H54 (cell line): ENCODE measurements at places on chromosomes 13 and 19.
A peak's percentile ranks its signal among the peaks of the same experiment; 100 is the strongest.

DNA sequence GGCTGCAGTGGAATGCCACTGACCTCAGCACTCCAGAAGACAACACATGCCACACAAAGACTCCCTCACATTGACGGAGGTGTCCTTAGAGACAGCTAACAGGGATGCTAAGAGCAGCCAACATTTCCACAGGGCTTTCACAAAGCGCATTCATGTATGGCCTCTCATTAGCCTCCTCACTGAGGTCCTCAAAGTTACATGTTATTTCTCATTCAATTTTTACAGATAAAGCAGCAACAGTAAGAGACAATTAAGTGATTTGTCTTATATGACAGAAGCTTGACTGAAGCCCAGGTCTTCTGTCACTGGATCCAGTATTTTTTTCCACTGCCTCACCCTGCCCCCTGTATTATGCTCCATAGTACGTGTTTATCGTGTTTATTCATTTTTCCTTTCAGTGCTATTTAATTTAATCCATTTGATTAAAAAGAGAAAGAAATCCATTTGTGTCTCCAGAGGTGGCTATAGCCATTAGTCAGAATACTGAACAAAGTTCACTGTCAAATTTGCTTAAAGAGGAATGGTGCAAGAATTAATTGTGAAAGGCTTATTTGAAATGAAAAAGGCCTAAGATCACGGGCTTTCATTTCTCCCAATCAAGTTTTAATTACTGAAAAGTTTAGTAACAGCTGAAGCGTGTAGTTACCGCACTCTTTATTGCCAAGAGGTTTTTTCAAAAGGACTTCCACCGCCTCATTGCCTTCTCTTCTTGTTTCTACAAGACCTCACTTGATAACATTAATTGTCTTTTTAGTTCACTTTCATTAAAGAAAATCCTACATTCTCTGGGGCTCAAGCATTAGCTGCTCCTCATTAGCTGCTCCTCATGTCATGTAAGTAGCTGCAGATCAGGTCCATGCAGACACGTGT, 115.0 kb downstream of the COG6 start:
- DNase-seq = no peak

DNA sequence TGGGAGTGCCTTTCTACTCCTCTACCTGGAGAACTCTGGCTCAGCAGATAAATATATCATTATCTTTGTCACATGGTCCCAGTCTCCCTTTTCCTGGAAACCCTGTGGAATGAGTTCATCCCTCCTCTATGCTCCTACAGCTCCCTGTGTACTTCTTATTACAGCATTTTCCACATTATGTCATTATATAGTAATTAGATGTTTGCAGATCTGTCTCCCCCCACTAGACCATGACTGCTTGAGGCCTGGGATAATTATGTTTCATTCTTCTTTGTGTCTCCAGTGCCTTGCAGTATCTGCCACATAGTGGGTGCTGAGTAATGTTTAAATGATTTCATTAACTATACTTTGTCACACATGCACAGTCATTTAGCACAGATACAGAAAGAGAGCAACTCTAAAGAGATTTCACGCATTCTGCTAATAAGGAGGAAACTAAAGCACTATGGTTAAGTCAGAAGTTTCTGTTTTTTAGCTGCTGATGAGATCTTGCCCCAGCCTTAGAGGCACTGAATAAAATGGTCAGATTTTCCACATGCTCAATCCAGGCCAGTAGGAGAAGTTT, 66.1 kb upstream of the DIAPH3 start:
- DNase-seq = no peak

- no peak for DNase-seq
These were observed 60.0 kb upstream of the GPR183 start for GRCh38 chr13:99367106-99367616.

DNA sequence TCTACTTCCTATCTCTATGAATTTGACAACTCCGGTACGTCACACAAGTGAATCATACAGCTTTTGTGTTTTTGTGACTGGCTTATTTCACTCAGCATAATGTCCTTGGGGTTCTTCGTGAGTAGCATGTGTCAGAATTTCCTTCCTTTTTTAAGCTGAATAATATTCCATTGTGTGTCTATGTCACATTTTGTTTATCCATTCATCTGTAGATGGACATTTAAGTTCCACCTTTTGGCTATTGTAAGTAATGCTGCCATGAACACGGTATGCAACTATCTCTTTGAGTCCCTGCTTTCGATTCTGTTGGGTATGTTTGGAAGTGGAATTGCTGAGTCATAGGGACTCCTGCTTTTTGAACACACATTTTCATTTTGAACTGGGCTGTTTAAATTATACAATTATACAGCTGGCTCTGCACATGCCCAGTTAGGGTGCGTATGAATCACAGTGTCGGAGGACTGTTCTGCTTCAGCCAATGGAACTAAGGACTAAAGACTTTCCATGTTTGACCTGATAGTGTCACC, 43.0 kb upstream of the C13orf42 start:
- no peak for DNase-seq

GRCh38 chr19:39128516-39129079, 3.0 kb downstream of the PAK4 start:
- DNase-seq = no peak

- DNase-seq = peak; percentile 68
These were observed 365 bp downstream of the PPP6R1 start for GRCh38 chr19:55258476-55258827.

DNA sequence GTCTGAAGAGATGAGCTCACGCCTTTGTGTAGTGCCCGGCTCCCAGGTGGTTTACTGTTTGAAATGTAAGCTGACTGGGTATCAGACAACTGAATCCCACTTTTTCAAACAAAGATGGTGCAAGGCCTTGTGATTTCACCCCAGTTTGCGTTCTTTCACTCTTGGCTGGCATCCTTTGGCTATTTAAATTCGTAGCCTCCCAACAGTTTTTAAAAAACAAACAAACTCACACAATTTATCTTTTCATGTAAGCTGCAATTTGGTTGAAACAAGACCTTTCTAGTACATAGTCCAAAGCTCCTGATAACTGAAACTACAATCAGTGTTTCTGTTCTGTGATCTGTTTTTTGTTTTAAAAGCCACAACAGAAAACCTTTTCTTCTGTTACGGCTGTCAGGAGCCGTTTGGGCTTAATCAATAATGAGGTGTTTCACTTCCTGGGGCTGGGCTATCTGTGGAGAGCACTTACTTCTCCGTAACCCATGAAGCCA, 65.1 kb upstream of the NPAS1 start:
- DNase-seq = no peak

DNA sequence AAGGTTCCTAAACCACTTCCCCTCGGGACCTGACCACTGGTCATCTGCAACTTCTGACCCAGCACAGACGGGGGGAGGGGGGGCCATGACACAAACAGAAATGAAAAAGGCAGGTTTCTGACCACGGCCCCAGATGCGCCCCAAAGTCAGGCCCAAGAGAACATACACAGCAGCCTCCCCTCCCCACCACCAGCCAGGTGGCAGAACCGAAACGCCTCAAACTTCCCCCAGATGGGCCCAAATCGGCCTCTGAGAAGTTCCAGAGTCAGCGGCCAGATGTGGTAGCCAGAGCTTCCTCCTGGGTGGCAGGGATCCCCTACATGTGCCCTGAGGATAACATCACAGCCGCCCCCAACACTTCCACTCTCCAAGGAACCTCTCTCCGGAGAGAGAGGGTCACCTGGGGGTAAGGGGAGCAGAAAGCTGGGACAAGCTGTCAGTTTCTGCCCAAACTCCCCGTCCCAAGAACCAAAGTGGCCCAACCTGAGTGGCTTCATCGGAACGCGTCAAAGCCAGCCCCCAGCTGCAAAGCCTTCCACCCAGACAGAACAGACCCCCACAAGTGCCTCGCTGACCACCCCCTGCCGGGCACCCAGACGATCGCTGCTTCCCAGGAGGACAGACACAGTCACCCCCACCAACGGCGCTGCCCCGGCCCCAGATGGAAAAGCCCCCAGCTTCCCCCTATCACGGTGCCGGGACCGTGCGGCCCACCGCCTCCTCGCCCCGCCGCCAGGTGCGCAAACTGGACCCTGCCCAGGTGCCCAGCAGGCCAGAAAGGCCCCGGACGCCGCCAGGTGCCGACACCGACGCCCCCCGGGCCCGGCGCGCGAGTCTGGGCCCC, 800 bp downstream of the ELL start:
- DNase-seq = no peak

DNA sequence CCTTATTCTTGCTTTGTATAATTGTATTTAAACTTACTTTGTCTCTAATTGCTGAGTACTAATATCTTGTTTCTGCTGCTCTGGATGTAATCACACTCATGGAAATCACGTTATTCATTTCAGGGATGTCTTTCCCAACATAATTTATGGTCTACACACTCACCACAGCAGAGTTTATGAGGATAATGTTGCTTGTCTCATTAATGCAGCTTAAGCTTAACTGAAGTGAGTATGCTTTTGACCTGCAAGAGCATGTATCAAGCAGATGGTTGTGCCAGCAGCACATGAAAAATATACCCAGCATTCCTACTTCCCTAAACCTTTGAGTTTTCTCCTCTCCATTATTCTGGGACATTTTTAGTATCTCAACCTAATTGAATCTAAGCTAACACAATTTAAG, 1080.9 kb downstream of the SLITRK5 start:
- no peak for DNase-seq

- DNase-seq = no peak
These were observed 181.5 kb downstream of the POSTN start for GRCh38 chr13:37417060-37417441.

DNA sequence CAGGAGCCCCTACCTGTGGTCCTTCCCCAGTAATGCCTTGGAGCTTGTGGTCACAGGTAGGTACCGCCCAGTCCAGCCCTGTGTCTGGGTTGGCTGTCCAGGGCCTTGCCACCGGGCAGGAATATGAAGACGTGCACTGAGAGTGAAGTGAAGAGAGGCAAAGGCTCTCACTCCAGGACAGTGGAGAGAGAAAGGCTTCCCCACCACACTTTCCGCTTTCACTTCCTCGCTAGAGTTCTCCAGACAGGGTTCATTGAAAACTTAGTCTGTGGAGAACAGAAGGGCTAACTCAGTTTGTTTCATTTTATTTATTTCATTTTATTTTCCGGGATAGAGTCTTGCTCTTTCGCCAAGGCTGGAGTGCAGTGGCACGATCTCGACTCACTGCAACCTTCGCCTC, 14.2 kb downstream of the FCAR start:
- no peak for DNase-seq

DNA sequence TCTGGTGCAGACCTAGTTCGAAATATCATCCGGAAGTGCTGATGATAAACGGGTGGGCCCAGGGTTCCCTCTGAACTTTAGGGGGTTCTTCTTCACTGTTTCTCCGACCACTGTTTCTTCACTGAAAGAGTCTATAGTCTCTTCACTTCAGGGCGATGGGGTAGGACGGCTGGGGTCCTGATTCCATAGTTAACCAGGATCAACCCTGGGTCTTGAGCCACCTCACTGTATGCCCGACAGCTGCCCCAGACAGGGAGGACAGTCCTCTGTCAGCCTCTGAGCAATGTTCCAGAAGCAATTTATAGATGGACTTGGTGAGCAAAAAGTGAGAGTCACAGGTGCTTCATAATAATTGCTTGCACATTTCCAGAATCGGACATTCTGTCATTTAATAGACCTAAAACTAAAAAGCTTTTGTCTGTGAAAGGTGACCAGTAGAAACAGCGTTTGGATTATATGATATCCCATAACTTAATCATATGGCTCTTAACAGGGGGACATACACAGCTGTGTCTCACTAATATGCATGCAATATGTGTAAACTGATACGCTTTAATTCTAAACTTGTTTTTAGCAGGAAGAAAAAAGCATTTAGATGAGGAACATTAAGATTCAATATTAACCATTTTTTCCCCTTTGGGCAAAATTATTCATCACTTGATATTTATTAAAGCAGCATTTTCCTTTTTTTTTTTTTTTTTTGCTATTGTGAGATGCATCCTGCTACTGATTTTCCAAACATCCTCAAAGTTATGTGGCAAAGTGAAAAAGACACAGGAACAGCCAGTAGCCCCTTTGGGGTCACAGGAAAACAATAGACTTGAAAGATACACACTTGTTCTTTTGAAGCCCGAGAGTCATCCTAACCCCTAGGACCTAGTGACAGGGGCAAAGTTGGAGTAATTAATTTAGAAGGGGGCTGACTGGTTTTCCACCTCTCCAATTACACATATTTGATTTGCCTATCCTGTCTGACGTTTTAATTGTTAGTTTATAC, 277.0 kb downstream of the ZNF536 start:
- no peak for DNase-seq
